ENCODE measurements at places on chromosomes 1 and 21.

- DNase-seq = no peak
Observed at GRCh38 chr1:4407851-4408250, 246.6 kb upstream of the AJAP1 start.

GRCh38 chr1:179038528-179039281 lies 13.0 kb downstream of the FAM20B start:
- no peak for DNase-seq

DNA sequence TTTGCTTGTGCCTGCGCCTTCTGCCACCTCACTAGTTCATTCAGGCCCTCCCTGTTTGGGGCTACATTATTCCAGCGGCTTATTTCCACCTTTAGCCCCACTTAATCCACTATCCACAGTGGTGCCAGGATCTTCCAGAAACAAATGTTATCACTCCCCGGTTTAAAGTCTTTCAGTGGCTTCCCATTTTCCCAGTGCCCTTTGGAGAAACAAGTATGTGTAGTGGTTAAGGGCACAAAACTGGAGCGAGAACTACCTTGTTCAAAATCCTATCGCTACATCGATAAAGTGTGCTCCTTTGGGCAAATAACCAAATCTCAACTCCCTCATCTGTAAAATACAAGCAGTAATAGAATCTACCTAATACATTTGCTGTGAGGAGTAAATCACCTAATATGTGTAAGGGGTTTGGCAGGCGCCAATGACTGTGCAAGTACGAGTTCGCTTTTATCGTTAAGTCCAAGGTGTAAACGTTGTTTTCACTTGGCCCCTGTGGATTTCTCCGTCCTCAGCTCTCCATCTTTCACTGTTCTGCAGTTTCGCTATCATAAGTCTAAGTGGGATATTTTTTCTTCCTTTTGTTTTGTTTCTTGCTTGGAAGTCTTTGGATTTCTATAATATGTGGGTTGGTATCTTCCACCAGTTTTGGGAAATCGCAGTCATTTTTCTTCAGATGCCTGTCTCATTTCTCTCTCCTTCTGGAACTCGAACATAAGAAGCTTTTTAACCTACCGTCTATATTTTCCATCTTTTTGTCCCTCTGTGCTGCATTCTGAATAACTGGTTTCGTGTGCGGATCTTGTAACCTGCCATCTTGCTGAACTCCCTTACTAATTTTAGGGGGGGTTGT lies 844 bp upstream of the MEAF6 start:
- DNase-seq = no peak

DNA sequence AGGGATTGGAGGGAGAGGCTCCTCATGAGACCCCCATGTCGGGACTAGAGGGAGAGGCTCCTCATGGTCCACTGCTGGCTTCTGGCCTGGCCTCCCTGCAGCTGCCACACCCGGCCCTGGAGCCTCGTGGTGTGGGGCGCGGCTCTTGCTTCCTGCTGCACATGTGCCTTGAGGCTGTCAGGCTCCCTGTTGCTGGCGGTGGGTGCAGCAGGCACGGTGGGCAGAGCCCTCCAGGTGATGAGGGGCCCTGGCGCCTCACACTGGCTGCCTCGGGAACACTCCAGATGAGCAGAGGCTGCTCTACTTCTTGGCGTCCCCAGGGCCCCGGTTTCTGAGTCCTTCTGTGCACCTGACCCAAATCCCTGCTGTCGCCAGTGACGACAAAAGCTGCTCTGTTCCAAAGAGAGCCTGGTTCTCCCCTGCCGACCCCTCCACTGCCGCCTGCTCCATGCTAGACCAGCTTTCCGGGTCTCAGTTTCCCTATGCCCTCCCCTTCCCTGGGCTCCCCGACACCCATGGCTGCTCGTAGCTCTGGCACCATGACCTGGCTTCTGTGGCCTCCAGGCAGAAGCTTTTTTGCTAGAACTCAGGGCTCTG lies 9.7 kb upstream of the ATAD3B start:
- DNase-seq = no peak

GRCh38 chr1:3858231-3858981 lies 1.1 kb downstream of the DFFB start:
- no peak for DNase-seq
